Stimulated activated CD8-positive, alpha-beta memory T cell treated with anti-CD3 and anti-CD28 coated beads, Interleukin-15, amount 100 ng/mL, for 4 hours (primary cell): ENCODE measurements at places on chromosomes 3 and 15.

DNA sequence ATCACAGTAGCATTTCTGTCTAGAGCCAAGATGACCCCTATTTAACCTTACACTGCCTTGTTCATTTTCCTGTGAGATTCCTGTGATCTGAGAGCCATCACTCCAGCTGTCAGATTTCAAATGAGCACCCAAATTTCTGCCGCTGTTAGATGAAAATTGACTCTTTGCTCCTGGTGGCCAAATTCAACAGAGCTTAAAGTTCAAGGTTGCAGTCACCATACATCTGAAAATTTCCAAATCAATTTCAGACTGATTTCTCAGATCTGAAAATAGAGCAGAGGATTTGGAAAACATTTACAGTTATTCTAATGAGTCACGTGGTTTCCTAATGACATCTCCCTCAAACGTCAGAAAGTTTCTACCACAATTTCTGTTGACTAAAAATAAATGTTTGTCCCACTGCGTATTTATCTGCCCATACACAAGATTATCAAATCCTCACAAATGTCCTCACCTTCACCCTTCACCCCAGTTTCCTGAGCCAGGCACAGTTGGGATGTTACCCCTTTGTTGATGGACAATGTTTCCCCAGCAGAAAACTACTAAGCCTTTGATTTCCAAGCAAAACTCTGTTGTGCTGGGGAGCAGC, 16.4 kb downstream of the HDC start:
- DNase-seq: no peak

- no peak for DNase-seq
Observed at GRCh38 chr15:64443747-64444621, 16.4 kb upstream of the ZNF609 start.

- no peak for DNase-seq
Observed at GRCh38 chr3:52159503-52159902, 5.3 kb upstream of the POC1A start.

GRCh38 chr15:58511599-58511987, 79.8 kb downstream of the LIPC start:
- no peak for DNase-seq

DNA sequence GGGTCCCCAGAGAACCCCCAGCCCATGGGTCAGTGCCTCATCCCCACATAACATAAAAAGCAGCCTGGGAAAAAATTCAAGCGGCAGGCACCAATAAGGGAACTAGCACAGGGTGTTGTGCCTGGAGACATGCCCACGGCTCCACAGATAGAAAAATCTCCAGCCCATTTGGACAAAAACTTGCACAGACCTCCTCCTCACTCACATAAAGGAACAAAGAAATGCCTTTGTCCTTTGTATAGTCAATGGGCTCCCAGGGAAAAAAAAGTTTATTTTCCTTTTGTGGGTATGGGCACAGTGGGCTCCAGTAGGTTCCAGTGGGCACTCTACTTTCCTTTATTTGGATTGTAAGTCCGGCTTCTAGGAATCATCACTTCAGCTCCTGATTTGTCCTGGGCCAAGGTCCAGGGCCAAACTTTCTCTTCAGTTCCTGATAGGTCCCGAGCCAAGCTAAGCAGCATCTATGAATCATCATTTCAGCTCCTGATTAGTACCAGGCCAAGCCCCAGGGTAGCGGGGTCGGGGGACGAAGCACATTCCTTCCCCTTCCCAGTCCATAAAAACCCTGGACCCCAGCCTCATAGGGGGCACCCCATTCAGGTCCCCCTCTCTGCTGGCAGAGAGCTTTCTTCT, 1.6 kb upstream of the DNAH12 start:
- no peak for DNase-seq

- DNase-seq: no peak
Observed at GRCh38 chr3:171556574-171557145, 96.5 kb upstream of the TNIK start.

DNA sequence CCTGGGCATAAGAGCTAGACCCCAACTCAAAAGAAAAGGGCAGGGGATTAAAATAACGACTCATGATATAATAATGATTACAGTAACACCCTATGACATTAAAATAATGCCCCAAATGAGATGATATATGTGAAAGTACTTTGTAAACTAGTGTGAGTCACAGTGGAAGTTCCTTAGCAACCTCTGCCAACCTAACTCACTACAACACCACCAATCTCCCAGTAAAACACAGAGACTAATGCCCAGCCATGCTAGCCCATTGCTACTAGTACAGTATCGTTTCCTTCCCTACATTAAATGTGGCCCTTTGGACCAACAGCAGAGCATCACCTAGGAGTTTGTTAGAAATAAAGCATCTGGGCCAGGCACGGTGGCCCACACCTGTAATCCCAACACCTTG, 11.2 kb upstream of the ADAMTS7 start:
- no peak for DNase-seq

- no peak for DNase-seq
Observed at GRCh38 chr3:51802106-51802703, 23.2 kb upstream of the IQCF6 start.

DNA sequence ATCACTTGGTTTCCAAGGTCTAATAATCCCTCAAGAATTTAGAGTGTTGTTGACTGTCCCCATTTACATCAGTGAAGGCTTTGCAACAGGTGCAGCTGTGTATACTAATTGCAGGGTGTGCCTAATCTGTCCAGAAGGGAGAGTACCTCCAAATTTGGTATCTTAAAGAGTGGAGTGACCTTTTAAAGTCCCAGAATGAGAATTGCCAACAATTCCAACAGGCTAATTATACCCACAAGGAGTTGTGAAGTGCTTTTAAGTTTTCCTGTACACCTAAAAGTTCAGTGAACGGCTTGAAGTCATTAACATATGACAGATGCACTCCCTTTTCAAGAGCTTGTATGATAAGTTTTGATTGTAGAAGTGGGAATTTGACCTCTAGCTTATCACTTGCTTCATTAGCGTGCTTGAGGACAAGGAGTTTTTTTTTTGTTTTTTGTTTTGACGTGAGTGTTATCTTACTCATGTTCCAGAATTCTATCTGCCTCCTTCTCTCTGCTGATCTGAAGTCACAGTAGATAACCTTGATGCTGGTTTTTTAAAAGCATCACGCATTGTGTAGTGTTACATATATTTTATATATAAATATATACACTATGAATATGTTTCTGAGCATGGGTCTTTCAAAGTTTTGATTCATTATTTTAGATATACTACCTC, 26.3 kb downstream of the CDIN1 start:
- DNase-seq: no peak

DNA sequence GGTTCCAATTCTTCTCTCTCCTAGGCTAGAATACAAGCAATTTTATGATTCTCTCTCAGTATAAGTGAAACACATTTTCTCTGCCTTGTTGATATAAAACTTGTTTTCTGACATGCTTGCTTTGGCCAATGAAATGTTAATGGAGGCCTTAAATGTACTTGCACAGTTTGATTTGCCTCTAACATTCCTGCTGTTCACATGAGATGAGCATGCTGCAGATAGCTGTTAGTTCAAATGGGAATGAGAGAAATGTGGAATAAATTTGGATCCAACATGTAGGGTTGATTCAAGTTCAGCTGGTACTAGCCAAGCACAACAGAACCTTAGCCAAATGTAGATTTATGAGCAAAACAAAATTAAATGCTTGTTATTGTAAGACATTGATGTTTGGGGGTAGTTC, 32.6 kb upstream of the FHIT start:
- no peak for DNase-seq

DNA sequence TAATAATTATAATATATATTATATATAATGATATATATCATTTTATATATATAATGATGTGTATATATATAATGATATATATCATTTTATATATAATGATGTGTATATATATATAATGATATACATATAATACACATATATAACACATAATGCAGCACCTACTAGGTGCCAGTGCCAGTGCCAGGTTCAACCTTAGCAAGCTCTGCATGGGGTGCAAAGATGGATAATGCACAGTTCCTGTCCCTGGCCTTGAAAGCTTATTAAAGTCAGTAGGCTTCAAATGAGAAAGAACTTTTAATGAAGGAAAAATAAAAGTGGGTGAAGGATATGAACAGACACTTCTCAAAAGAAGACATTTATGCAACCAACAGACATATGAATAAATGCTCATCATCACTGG, 192.7 kb upstream of the SLC2A2 start:
- no peak for DNase-seq

- DNase-seq: no peak
Observed at GRCh38 chr15:79969146-79969545, 1.9 kb downstream of the BCL2A1 start.

DNA sequence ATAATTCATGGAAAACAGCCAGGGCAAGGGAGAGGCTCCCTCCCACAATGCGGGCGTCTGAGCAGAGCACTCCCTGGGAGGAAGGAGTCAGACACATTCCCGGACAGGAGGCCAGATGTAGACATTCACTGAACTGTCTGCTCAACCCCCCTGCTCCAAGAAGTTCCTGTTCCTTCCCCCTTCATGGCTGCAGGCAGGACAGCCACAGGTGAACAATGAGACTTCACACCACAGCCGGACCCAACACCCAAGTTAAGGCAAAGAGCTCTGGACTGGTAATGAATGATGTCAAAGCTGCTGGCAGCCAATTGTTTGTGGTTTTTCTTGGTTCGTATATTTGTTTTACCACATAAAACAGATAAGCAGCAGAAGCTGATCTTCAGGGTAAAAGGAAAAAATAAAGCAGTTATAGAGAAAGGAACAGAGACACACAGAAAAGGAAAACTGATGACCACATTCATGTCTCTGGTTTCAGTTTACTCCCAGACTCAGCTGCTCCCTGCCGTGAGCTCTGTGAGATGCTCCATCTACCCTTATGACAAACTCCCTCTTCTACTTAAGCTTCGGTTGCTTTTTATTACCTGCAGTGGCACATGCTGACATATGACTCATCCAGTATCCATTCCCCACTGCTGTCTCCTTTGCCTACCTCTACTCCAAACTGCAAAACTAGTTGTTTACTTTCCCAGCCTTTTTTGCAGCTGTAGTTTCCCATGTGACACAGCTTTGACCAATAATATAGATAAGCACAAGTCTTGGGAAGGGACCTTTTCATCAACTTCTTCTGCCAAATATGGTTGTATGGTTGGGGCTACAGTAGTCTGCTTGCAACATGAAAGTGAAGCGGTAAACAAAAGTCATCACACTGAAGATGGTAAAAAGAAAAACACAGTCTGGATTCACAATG, 33.1 kb downstream of the DZIP1L start:
- DNase-seq: no peak

- DNase-seq: no peak
Observed at GRCh38 chr3:45145223-45145622, 955 bp downstream of the CDCP1 start.

GRCh38 chr3:197019021-197019420, 10.6 kb downstream of the MELTF start:
- no peak for DNase-seq

DNA sequence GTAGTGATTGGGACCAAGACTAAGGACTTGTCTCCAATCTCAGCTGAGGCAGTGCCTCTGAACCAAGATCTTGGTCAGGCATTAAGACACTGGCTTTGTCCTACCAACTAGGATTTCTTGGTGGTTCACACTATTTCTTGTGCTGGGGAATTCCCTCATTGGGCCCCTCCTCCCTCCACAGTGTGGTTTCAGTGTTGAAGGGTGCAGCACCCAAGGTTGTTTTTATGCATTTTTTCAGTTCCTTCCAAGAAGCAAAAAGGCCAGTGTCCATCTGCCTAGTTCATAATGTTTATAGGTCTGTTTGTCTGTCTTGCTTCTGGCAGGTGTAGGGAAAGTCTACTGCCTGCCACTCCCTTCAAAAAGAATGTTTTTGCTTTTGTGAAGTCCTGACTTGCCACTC, 10.6 kb upstream of the ITPKA start:
- DNase-seq: no peak

GRCh38 chr3:58246148-58247047, 8.8 kb downstream of the ABHD6 start:
- DNase-seq: no peak

DNA sequence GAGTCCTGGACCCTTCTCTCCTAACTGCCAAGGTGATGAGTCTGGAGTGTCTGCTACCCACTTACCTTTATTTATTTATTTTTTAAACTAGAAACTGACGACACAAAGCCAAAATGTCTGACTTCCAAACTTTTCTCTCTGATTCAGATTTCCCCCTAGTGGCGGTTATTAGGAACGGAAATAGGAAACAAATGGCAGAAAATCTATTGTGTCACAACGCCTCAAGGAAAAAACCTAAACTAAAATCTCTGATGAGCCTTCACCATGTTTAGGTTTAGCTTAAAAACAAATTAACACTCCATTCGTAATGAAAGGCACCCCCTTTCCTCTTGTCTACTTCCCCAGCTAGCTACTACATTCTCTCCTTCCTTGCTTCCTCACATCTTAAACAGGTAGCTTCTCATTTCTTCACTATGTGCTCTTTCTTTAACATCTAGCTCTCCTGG, 94.0 kb upstream of the MEX3B start:
- DNase-seq: no peak

DNA sequence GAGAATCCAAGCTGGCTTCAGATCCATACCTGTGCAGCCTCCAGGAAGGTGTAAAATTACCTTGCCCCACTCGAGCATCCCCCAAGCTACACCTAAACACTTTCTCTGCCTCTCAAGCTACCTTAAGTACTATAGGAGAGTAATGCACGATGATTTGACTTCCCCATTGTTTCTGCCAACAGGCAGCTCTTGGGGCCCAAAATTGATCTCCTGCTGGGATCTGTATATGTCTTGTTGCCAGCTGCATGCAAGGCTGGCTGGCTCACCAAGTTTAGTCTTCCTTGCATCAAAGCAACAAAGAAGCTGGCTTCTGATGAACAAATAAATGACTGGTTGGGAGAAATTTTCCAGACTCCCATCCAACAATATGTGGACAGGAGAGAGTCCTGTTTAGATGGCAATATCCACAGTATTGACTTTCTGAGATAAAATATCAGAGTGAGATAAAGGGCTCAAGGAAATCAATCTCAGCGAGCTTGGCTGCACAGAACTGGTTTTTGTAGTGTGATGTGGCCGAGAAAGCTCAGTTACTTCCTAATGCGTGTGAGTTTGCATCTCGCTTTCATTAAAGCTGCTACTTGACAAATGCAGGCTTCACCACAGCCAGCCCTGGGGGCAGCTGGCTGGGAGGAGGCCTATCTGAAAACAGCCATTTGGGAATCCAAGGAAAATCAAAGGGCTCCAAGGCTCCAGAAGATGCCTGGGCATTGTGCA, 140.7 kb downstream of the MINAR1 start:
- DNase-seq: no peak

DNA sequence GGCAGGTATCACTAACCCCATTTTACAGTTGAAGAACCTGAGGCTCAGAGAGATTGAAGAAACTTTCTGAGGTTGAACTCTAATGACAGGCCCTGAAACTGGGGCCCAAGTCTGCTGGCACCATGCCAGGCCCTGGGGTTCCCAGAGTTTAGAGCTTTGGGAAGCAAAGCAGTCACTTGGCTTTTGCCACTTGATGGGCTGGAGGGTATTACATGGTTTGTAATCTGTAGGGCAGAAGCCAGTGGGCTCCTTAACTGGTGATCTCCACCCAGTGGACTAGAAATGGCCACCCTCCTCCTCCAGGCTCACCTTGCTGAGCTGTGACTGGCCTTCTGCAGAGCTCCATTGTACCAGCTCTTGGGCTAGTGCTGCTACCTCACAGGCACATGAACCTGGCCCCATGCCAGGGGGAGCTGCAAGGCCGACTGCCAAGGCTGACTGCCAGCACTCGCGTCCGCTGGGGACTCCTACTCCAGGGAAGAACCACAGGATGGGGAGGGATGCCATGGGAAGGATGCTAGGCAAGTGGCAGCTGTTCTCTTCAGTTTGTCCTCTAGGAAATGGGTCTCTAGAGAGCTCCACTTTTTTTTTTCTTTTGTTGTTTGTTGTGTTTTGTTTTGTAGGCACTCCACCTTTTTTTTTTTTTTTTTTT, 104.8 kb downstream of the ETFA start:
- DNase-seq: no peak

- no peak for DNase-seq
Observed at GRCh38 chr3:107769882-107770281, 247.1 kb downstream of the BBX start.

GRCh38 chr15:87858651-87859050, 397.9 kb downstream of the NTRK3 start:
- DNase-seq: no peak
